ENCODE measurements at places on chromosomes 5 and 9. TPM values are rescaled to one million over a fixed set of nuclear protein-coding genes. Genes with fewer than 3 reads are reported as not detected.

KIF27 gene
- 1.9 TPM for polyA plus RNA-seq

SPATA9 gene
- not detected for polyA plus RNA-seq

ANKRD20A1 gene
- 0.74 TPM for polyA plus RNA-seq

TGFBI gene
- 103 TPM for polyA plus RNA-seq

RNF208 gene
- polyA plus RNA-seq = 36.5 TPM

CARTPT gene
- polyA plus RNA-seq = 241 TPM

KIF4B gene
- not detected for polyA plus RNA-seq

HMMR gene
- 0.32 TPM for polyA plus RNA-seq

TICAM2 gene
- polyA plus RNA-seq = 2.7 TPM

TPPP gene
- 3.1 TPM for polyA plus RNA-seq

ENTPD8 gene
- polyA plus RNA-seq = not detected

Data from adrenal gland (tissue), 19 donors.